Neural crest cell (in vitro differentiated cells): ENCODE measurements at places on chromosomes 7 and 10. TPM values are rescaled to one million over a fixed set of nuclear protein-coding genes. Genes with fewer than 3 reads are reported as not detected.

GIMAP8 gene
- total RNA-seq: not detected in 2 replicates

DNA sequence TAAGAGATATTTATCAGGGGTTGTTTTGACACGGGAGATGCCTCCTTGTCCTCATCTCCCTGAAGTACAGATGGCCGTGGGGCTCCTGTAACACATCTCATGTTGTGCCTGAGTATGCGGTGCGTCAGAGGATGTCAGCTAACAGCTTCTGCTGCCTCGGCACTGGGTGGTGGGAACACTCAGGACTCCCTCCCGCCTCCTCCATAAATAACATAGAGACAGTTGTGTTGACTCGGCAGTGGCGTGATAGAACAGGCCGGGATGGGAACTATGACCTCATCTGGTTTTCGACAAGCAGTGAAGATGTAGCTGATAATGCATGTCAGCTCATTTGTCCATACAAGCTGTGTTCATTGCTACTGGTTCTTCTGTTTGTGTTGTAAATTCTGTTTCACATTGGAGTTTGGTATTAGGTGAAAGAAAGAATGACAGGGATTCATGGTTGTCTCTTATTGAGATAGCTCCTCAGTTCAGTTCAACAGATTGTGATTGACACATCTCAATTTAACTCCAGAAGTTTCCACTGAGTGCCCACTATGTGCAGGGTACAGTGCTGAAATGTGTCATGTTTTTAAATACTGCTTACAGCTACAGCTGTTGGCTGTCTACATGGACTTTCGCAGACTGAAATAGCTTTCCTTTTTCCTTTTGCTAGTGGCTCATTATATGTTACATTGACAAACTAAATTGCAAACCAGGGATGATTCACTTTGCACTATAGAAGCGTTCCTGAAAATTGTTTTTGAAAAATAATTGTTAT, 87.4 kb downstream of the CHN2 start:
- DNase-seq: no peak

GRCh38 chr10:1006573-1006972, 18.3 kb downstream of the GTPBP4 start:
- no peak for DNase-seq

DNA sequence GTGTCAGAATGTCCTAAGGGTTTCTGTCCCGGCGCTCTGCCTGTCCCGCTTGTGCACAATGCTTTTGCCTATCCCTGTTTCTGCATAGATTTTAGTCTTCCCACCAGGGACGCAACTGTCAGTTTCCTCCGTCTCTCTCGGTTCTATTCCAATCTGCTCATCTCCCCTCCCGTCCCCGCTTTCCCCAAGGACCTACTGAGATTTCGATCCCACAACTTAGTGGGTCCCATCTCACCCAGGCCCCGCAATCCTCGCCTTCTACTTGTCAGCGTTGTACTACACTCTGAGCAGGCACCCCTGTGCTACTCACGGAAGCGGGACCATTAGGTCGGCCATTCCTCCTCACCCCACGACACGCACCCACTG, 519 bp upstream of the ZNF655 start:
- DNase-seq: no peak

TMEM196 gene
- total RNA-seq: 0.55 and 0.65 TPM in 2 replicates

ERVW-1 gene
- not detected in 2 replicates for total RNA-seq

GRCh38 chr10:14403359-14403758, 72.6 kb upstream of the FRMD4A start:
- no peak for DNase-seq

CDK5 gene
- total RNA-seq: 38.9 TPM in 2 replicates

UBE2D1 gene
- total RNA-seq: 23.9 and 24.9 TPM in 2 replicates
